ENCODE measurements at places on chromosomes 11 and 22. TPM values are rescaled to one million over a fixed set of nuclear protein-coding genes. Genes with fewer than 3 reads are reported as not detected.

Gene RHOD
- 5.3 TPM for total RNA-seq

Gene PAMR1
- 65.5 TPM for total RNA-seq

DNA sequence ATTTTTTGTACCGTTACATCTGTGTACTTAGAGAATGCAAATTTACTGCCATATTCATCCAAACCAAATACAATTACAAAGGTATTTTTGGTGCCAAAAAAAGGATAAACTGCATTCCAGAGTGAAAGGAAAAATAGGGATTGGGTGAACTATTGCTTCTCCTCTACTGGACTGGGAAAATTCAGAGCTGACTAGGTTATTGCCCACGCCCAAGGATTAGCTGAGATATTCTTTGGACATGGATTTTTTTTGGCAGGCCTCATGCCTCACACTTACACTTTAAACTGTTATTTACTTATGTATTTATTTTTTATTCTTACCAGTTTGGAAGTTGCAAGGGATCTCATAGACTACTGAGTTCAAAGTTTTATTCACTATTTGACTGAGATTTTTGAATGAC, 76.3 kb upstream of the DDI1 start:
- peaks cover 4% of the 10 kb centered on the region for H3K4me1 ChIP-seq
- DNase-seq: no peak
- no peaks in the 10 kb centered on the region for H3K27me3 ChIP-seq
- H3K27ac ChIP-seq: no peak overlapping the region

- H3K27me3 ChIP-seq: no peaks in the 10 kb centered on the region
- no peak overlapping the region for H3K27ac ChIP-seq
- H3K4me1 ChIP-seq: peaks cover 9% of the 10 kb centered on the region
- no peaks in the 10 kb centered on the region for H3K36me3 ChIP-seq
These were observed 42.6 kb downstream of the GNB1L start for GRCh38 chr22:19811811-19812771.

Gene OVCH2
- under 0.01 TPM for total RNA-seq

DNA sequence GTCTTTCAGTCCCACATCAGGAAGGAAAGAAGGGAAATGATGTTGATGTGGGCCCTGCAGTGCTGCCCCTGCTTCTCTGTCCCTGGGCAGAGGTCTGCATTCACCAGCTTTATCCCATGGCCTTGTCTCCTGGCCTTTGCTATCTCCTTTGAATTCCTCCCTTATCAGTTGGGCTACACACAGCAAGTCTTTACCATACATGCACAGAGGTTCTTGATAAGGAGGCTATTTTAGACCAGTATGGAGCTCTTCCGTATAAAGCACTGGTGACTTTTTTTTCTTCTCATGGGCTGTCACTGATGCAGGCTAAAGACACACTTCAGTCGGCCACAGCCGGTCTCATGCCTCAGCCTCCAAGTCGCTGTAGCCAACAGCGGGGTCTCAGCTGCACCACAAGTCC, 20.2 kb downstream of the MYO18B start:
- H3K36me3 ChIP-seq: no peaks in the 10 kb centered on the region
- H3K4me3 ChIP-seq: no peak overlapping the region
- H3K4me1 ChIP-seq: no peaks in the 10 kb centered on the region

GRCh38 chr11:69974528-69974927, 103.6 kb upstream of the ANO1 start:
- no peaks in the 10 kb centered on the region for H3K36me3 ChIP-seq
- H3K4me3 ChIP-seq: no peak overlapping the region
- no peak overlapping the region for H3K27ac ChIP-seq
- H3K4me1 ChIP-seq: no peaks in the 10 kb centered on the region

- H3K4me3 ChIP-seq: no peak overlapping the region
- H3K27ac ChIP-seq: no peak overlapping the region
- peaks cover 5% of the 10 kb centered on the region for H3K27me3 ChIP-seq
- DNase-seq: no peak
- no peaks in the 10 kb centered on the region for H3K4me1 ChIP-seq
- H3K36me3 ChIP-seq: no peaks in the 10 kb centered on the region
These were observed 133.2 kb upstream of the RCN1 start for GRCh38 chr11:31957674-31958073.

DNA sequence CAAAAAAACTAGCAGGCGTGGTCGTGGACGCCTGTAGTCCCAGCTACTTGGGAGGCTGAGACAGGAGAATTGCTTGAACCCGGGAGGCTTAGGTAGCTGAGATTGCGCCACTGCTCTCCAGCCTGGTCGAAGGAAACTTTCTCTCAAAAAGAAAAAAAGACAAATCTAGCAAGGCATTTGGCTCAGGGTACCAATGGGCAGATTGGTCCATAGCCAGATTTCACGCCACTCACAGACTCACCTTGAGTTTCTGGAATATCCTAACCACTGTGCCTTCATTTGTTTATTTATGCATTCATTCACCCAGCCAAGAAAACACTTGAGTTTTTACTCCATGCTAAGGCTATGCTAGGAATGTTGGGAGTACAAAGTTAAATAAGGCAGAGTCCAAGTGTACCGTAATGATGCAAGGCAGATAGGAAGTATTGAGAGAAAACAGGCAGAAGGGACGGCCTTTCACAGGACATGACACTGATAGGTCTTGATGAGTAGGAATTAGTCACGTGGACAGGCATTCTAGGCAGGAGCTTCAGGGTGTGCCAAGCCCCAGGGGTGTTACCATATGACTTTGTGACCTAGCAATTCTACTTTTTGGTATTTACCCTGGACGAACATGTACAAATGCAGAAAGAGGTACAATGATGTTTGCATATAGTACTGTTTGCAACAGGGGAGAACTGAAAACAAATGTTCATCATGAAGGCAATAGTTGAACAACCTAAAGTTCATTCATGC, 3.0 kb upstream of the PACSIN3 start:
- H3K4me3 ChIP-seq: no peak overlapping the region
- DNase-seq: peak; percentile 86
- no peaks in the 10 kb centered on the region for H3K27me3 ChIP-seq
- H3K4me1 ChIP-seq: peaks cover 18% of the 10 kb centered on the region
- no peaks in the 10 kb centered on the region for H3K36me3 ChIP-seq

GRCh38 chr11:67283481-67283963, 5.6 kb upstream of the ANKRD13D start:
- H3K4me1 ChIP-seq: peaks cover 6% of the 10 kb centered on the region
- no peak for DNase-seq
- peaks cover 69% of the 10 kb centered on the region for H3K36me3 ChIP-seq

Gene NLRP10
- total RNA-seq: 25.6 TPM

GRCh38 chr11:113567097-113567496, 91.9 kb upstream of the DRD2 start:
- no peak overlapping the region for H3K4me3 ChIP-seq
- DNase-seq: no peak
- H3K4me1 ChIP-seq: no peaks in the 10 kb centered on the region
- no peak overlapping the region for H3K27ac ChIP-seq
- no peaks in the 10 kb centered on the region for H3K36me3 ChIP-seq

DNA sequence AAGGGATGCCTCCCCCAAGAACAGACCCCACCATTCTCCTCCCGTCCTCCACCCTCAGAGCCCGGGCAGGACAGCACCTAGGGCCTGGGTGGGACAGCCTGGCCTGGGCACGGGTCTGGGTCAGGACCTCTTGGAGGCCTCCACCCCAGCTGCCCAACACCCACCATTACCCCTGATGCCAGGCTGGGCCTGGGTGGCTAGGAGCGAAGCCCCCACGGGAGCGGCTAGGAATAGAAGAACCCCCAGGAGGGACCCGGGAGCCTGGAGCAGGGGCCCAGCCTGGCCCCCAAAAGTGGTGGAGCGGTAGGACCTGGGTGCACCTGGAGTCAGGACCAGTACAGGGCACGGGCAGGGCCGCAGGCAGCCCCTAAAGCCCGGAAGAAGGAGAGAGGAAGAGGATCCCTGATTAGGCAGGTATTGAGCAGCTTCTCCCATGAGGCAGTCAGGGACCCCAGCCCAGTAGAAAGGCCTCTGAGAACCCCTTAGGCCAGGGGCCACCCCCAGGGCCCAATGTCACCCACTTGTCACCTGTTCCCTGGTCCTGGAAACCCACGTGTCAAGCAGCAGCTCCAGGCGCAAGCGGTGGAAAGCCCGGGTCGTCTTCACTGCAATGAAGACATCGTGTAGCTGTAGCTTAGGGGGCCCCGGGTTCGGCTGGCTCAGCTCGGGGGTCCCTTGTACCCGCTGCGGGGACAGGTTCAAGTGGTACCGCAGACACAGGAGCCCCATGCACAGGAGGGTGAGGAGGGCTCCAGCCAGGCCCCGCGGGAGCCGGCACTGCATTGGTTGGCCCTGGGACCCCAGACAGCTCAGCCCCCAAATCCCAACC, 575 bp downstream of the MFNG start:
- DNase-seq: no peak
- H3K27me3 ChIP-seq: peaks cover 6% of the 10 kb centered on the region
- H3K36me3 ChIP-seq: peaks cover 2% of the 10 kb centered on the region
- H3K4me1 ChIP-seq: peaks cover 11% of the 10 kb centered on the region

DNA sequence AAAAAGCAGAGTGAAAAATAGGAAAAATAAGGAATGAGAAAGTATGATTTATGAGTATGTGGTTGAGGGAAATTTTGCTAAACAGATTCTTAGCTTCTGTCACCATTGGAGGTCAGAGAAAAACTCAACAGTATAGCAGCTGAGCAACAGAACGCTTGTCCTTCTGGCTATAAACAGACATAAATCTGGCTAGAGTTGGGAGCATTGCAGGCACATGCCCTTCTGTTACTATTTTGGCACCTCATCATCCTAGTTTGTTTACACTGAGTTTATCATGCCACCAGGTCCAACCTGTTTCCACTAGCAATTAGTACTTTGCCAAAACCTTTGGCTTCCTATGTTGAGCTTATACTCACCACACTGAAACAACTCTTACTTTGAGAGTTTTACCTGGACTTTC, 6.9 kb downstream of the UBE4A start:
- DNase-seq: no peak
- no peak overlapping the region for H3K27ac ChIP-seq
- H3K27me3 ChIP-seq: no peaks in the 10 kb centered on the region
- H3K4me3 ChIP-seq: no peak overlapping the region
- no peaks in the 10 kb centered on the region for H3K4me1 ChIP-seq

Gene SSRP1
- total RNA-seq: 146 TPM

DNA sequence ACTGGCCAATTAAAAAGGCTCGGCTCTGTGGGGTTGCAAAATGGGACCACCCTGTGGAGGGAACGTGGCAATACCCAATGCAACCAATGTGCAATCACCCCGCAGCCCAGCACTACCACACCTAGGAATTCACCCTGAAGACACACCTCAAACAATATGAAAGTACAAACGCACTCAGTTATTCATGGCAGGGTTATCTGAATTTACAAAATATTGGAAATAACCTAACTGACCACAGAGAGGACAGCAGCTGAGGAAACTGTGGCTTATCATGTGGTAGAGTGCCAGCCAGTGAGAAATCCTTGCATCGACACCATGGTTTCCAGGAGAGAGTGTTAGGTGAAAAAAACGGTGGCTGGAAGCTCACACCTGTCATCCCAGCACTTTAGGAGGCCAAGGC, 18.7 kb downstream of the ALG12 start:
- H3K27me3 ChIP-seq: no peaks in the 10 kb centered on the region
- H3K4me3 ChIP-seq: no peak overlapping the region
- H3K27ac ChIP-seq: no peak overlapping the region
- DNase-seq: no peak

GRCh38 chr11:110491577-110492320, 62.0 kb downstream of the FDX1 start:
- peaks cover 3% of the 10 kb centered on the region for H3K4me1 ChIP-seq
- no peak overlapping the region for H3K27ac ChIP-seq
- DNase-seq: no peak
- no peaks in the 10 kb centered on the region for H3K36me3 ChIP-seq
- H3K27me3 ChIP-seq: no peaks in the 10 kb centered on the region

DNA sequence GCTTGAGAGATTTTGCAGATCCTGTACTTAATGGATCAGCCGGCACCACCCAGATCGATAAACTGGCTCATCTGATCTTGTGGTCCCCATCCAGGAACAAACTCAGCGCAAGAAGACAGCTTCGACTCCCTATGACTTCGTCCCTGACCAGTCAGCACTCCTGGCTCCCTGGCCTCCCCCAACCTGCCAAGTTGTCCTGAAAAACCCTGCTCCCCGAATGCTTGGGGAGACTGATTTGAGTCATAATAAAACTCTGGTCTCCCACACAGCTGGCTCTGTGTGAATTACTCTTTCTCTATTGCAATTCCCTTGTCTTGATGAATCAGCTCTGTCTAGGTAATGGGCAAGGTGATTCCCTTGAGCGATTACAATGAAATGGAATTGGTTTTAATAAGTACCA, 29.5 kb downstream of the OR2AG2 start:
- no peak overlapping the region for H3K27ac ChIP-seq
- no peaks in the 10 kb centered on the region for H3K4me1 ChIP-seq
- no peak for DNase-seq
- H3K4me3 ChIP-seq: no peak overlapping the region
- no peaks in the 10 kb centered on the region for H3K36me3 ChIP-seq
- H3K27me3 ChIP-seq: peaks cover 2% of the 10 kb centered on the region
